ENCODE measurements at places on chromosomes 3 and 15. TPM values are rescaled to one million over a fixed set of nuclear protein-coding genes. Genes with fewer than 3 reads are reported as not detected.

Gene RNF123
- total RNA-seq: 53.8 TPM

Gene GOLGA6L1
- total RNA-seq: not detected

Gene IDH3A
- 163 TPM for total RNA-seq

Gene ESYT3
- total RNA-seq: 0.34 TPM

Gene XYLB
- 9.9 TPM for total RNA-seq

Gene CHRFAM7A
- not detected for total RNA-seq

Gene CEMIP
- total RNA-seq: 0.03 TPM

Gene IL20RB
- total RNA-seq: 1.5 TPM

Gene CPNE9
- 0.93 TPM for total RNA-seq

Gene C3orf49
- not detected for total RNA-seq

Gene MORC1
- not detected for total RNA-seq

Gene CPLX3
- 0.17 TPM for total RNA-seq

Gene RAP2B
- 16.0 TPM for total RNA-seq

Gene COL7A1
- 0.83 TPM for total RNA-seq

Gene KLHL25
- 11.0 TPM for total RNA-seq

Gene CCDC13
- total RNA-seq: 0.32 TPM

Gene CHRNA5
- total RNA-seq: 6.4 TPM

Gene C3orf80
- total RNA-seq: 0.42 TPM

Gene MKRN3
- 2.1 TPM for total RNA-seq

Gene MED12L
- total RNA-seq: 4.9 TPM

Gene NR2E3
- not detected for total RNA-seq

Gene TM4SF18
- total RNA-seq: not detected

Gene STIMATE
- total RNA-seq: 20.1 TPM

Gene IQCF5
- total RNA-seq: not detected

Gene PRSS50
- not detected for total RNA-seq

Gene MAGI1
- 0.69 TPM for total RNA-seq

Gene C2CD4A
- 0.17 TPM for total RNA-seq

Gene MUSTN1
- not detected for total RNA-seq

Gene TFG
- 73.0 TPM for total RNA-seq

Gene EFCAB12
- 0.34 TPM for total RNA-seq

Measured in activated T-helper 1 cell treated with anti-CD3 and anti-CD28 coated beads, Interleukin-12 subunit alpha, Interleukin-12 subunit beta, Interleukin-2, Interleukin-4 antibody, amounts not matched to agents 30 ng/mL and 10 ng/mL and 1 ng/mL, durations not matched to agents 14 hours and 24 hours and 36 hours (primary cell).